ENCODE measurements at places on chromosomes 13 and 19.

GRCh38 chr19:35904311-35905068, 2.2 kb downstream of the HCST start:
- no peak for DNase-seq

DNA sequence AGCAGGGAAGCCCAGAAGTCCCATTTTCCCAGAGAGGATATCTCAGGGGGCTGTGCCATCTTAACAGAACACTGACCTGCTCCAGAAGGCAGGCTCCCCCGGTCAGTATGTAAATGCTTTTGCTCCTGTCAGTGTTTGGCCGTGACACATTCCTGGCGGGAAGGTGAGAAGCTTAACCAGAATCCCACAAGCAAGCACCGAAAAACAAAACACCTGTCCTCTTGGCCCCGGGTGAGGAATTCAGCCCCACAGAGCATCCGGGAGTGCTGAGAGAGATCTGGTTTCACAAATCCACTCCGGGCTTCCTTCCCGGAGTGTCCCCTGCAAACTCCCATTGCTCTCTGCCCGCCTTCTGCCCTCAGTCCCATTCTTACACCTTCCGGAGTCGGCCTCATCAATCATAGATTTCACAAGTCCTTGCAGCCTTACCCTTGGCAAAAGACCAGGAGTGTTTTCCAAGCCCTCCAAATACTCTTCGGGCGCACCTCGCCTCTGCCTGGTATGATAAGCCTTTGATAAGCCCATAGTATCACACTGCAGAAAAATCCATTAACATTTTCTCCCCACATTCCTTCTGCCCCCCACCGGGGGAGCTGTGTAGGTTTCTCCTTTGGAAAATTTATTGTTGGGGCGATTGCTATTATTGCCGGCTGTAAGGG, 12.2 kb downstream of the TPM4 start:
- DNase-seq = no peak

DNA sequence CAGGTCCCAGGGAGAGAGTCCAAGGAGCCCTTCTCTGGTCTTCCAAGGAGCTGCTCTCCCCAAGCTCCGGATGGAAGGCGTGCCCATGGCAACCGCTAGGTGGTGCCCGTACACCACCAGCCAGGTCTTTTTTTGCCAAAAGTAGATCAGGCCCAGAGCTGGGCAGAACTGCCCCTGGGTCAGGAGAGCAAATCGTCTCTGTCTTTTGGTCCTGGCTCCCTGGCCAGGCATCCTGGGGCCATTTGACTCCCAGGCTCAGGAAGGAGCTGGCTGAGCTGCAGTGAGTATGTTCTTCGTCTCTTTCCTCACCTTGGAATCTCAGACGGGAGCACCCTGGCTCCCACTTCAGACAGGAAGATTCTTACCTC, 24.6 kb upstream of the BCL3 start:
- DNase-seq = peak; percentile 92

GRCh38 chr19:10431254-10431942, 11.1 kb downstream of the PDE4A start:
- DNase-seq = peak; percentile 37

DNA sequence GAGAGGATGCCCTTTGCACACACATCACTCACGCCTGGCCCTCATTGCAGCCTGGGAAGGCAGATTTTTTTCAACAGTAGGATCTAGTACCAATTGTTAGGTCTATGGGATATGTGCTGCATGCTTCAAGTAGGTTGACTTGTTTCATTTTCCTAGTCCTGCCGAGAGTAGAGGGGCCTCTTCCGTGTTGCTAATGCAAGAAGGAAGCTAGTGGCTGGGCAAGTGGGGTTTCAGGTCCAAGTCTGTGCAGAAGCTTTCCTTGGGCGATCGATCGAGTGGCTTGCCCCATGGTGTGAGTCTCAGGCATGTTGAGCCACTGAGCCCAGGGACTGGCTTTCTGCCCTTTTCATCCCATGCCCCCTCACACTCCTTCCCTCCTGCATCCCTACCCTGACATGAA, 13.7 kb downstream of the ILF3 start:
- no peak for DNase-seq

DNA sequence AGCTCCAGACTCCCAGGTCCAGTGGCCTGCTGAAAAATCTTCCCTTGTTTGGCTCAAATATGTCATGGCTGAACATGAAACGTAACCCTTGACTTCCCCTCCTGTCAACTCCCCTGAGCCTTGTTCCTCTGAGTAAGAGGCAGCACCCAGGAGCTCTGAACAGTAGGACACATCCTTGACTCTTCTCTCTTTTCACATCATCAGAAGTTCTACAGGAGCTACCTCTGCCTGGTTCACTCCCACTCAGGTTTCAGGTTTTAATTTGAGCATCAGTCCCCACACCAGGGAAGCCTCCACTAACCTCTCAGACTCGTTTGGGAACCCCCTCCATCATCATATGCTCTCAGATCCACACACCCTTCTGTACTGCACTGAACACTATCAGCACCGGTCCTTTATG, 30.3 kb downstream of the ZNF823 start:
- no peak for DNase-seq

DNA sequence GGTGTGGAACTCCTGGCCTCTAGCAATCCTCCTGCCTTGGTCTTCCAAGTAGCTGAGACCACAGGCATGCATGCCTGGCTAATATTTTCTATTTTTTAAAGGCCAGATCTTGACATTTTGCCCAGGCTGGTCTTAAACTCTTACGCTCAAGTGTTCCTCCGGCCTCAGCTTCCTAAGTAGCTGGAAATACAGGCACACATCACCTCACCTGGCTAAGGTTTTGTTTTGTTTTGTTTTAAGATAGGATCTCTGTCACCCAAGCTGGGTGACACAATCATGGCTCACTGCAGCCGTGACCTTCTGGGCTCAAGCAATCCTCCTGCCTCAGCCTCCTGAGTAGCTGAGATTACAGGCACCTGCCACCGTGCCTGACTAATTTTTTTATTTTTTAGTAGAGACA, 5.5 kb upstream of the RLN3 start:
- DNase-seq = no peak

Data from foreskin fibroblast (primary cell).